NCI-H1694 (cell line): ENCODE measurements at places on chromosomes 2 and 18.

DNA sequence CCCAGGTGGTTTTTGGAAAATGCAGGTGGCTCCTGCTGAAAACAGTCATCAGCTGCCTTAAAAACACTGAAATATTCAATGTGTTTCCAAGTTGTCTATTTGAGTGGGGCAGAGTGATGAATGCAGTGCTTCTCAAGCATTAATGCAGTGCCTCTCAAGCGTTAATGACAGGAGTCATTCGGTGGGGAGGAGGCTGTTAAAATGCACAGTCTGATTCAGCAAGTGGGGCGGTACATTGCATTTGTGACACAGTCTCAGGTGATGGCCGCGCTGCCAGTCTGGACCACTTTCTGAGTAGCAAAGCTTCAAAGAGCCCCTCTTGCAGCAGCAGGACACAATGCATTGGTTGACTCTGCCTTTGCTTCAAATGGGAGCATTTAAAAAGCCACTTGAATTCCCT lies 231.4 kb upstream of the RGPD4 start:
- DNase-seq, result no peak

DNA sequence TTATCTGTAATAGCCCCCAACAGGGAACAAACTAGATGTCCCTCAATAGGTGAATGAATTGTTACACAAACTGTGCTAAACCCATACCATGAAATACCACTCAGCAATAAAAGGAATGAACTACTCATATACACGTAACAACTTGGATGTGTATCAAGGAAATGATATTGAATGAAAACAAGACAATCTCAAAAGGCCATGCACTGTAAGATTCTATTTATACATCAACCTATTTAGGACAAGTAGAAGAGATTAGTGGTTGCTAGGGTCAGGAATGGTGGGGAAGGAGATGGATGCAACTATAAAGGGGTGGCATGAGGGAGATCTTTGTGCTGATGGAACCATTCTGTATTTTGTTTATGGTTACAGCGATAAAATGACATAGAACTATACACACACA lies 47.1 kb downstream of the KANSL3 start:
- no peak for DNase-seq

- DNase-seq, result no peak
Observed at GRCh38 chr2:179005976-179006375, 44.0 kb downstream of the CCDC141 start.

DNA sequence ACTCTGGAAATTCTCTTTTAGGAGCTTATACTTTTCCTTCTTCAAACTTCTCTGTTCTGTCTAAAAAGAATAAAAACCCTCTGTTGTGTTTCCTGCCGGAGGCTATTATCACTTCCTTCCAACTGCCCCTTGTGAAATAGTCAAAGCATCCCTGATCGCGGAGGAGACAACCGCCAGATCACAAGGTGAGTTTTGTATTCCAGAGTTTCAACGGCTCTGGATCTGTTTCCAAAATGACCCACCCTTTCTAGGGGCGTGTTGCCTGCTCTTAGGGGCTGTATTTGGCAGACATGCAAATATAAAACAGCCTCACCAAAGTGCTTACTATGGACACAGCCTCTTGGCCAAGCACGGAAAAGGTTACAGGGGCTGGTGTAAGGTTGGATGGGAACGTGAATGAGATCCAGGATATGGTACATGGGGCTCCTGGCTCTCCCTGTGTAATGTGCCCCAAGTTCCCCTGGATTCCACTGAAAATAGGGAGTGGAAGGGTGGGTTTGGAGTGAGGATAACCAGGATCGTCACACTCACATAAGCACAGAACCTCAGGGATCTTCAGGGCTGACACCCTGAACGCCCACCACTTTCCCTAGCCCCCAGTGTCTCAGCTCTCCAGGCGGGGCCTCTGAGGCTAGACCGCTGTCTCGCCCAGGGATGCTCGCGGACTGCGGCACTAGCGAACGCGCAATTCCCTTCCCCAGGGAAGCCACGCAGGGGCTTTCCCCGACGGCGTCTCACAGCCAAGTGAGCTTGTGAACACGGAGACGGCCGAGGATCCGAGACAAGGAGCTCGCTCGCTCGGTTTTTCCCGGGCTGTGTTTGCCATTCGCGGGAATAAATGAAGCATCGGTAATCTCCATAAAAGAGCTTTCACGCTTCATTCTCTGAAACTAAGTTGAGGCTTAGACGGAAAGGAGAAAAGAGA lies 14.4 kb downstream of the EN1 start:
- DNase-seq, result no peak

GRCh38 chr2:39516347-39517101 lies 79.4 kb upstream of the MAP4K3 start:
- DNase-seq, result peak; percentile 92

- DNase-seq, result no peak
Observed at GRCh38 chr2:105371810-105372209, 27.0 kb downstream of the FHL2 start.

DNA sequence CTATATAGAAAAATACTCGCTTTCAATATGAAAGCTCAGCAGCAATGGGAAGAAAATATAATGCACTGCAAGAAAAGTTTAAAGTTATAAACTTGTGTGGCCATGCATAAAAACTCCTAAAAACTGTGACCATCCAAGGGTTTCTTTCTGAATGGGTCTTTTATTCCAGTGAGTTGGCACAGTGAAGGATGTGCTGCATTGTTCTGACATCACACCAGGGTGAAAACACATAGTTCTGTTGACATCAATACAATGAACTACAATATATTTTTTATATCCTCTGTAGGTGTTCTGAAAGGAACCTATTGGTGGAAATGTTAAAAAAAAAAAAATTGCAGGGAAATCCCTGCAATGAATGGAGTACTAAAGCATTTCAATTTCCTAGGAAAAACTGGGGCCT lies 80.2 kb downstream of the CDH20 start:
- no peak for DNase-seq

- DNase-seq, result no peak
Observed at GRCh38 chr2:161355983-161356382, 47.8 kb downstream of the PSMD14 start.

DNA sequence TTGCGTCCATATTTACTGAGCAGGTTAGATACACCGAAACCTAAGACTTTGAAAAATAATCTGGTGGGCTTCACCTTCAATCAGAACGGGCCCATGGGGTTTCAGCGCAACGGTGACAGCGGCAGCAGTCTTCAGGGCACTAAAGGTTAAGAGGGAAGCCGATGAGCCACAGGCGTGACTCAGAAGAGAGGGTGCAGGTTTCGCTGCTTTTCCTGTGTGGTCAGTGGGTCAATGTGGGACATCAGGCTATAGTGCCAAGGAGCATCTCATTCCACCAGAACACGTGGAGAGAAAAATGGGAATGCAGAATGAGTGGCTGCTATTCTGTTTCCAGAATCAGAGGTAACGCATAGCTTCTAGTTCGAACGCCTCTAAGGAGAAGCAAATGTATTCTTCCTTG lies 8.9 kb downstream of the PTGR3 start:
- DNase-seq, result no peak

- DNase-seq, result peak; percentile 23
Observed at GRCh38 chr2:147002256-147002655, 842.6 kb upstream of the ACVR2A start.

GRCh38 chr2:179460181-179460929 lies 195.7 kb upstream of the SESTD1 start:
- DNase-seq, result no peak

DNA sequence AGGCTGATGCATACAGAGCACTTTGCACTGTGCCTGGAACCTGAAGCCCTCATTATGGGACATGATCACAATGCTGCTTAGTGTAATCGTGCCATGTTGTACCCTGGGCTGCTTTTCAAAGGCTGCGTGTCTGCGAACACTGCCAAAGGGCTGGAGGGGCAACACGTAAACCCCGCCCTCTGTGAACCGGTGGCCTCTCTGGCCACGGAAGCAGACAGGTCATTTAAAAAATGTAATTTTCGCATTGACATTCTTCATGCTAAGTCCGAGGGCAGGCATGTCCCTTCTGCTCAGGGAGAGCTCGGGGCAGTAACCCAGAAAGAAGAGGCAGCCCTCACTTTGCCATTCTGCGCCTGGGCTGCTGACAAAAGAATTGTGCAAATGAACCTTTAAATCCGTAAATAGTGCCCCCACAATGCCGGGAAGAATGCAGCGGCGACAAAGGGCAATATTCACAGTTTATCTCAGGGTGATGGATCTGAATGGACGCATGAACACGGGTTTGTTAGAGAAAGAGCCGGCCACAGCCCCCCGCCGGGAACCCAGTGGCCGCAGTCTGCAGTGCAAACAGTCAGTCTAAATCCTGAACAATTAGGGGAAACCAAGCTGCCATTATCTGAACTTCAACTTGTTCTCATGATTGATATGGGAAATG lies 226.1 kb downstream of the MYCN start:
- DNase-seq, result no peak

- DNase-seq, result no peak
Observed at GRCh38 chr2:3296182-3296972, 81.2 kb downstream of the EIPR1 start.

DNA sequence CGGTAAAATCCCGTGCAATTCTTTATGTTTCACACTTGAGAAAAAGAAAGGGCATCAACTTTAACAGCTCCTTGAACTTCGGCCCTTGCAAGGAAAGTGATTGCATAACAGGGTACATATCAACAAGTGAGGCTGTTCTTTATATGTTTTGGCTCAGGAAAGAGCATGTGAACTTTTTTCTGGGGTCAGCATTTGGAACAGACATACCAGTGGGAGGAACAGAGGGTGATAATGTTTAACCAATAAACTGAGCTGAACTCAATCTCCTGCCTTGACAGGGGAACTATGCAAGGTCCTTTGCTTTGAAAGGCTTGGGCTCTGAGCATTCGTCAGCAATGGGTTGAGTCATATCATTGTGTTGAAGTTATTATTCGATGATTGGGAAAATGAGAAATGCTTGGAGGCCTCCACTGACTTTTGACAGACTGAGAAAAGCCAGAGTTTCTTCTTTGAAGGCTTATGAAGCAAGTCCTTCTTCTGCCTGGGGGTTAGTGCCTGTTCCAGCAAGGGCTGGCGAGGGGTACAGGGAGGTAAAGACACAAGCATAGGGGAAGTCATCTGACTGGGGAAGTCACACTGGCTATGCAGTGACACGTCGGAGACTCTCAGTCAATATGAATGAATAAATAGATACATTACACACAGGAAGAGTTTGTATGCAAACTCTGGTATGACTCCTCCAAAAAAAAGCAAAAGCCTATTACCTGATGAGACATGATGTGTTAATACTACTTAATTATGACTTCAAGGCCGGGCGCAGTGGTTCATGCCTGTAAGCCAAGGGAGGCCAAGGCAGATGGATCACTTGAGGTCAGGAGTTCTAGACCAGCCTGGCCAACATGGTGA lies 57.2 kb downstream of the CYB5A start:
- DNase-seq, result no peak

DNA sequence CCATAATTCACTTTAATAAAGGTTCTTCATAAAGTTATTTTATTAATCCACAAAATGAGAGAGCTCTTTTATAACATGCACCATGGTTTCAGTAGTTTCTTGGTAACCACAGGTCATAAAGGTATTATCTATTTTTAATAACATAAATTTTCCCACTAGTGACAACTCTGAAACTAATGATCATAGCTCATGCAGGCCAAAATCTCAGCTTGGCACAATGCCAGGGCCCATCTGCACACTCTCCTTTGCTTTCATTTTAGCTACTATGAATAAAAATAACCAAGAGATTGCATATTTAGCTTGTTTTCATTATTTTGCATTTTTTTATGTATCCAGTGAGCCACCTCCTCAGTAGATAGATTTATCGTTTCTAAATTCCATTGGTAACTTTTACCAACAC lies 691.8 kb upstream of the CHAC2 start:
- peak; percentile 20 for DNase-seq

DNA sequence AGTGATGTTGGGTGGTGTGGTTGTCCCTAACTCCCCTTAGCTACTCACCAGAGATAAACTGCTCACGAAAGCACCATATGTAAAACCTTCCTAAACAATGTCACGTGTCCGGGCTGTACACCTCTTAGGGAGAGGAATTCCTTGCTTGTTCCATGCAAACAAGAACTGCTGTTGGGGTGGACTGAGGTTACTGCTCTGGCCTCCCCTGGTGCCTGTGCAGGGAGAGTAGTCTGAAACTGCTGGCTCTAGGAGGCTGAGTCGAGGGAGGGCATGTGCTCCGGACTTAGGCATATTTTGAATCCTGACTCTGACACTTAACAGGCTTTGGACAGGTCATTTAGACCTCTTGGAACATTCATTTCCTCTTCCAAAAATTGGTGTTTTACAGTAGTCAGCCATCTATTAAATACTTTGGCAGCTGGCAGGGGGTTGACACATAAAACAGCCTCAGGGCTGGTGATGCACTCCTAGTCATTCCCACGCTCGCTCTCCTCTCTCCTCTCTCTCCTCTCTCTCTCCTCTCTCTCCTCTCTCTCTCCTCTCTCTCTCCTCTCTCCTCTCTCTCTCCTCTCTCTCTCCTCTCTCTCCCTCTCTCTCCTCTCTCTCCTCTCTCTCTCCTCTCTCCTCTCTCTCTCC lies 10.6 kb downstream of the THNSL2 start:
- DNase-seq, result no peak

- DNase-seq, result no peak
Observed at GRCh38 chr2:32423536-32423935, 66.7 kb downstream of the BIRC6 start.

DNA sequence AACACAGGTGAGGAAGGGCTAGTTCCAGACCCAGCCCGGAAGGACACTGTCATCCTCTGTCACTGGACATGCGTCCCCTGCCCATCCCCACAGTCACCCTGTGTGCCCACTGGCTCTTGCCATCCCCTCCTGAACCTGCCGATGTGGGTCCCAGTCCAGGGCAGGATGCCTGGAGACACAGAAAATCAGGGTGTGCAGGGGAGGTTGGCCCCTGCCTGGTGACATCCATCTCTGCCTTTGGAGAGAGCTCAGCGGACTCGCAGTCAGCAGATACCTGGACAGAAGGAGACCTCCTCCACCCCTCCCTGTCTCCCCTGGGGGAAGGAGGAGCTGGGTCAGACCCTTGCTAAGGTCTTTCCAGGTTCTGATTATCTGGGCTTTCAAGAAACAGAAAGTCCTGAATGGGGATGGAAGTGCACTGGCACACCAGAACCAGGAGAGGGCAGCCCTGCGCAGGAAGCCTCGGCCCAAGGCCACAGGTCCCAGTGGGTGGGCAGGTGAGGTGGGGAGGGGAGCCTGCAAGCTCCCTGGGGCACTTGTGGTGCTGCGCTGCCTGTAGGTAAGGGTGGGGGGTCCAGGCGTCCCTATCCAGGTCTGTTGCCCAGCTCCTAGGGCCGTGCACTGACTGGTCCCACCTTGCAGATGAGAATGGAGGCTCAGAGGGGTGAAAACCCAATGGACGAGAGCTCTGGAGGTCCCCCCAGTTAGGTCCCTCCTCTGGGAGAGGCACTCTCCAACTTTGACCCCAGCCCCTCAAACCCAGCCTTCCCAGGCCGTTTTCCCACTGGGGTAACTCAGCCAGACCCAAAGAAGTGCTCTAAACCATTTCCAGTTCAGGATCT lies 9.7 kb upstream of the OTOS start:
- peak; percentile 38 for DNase-seq

DNA sequence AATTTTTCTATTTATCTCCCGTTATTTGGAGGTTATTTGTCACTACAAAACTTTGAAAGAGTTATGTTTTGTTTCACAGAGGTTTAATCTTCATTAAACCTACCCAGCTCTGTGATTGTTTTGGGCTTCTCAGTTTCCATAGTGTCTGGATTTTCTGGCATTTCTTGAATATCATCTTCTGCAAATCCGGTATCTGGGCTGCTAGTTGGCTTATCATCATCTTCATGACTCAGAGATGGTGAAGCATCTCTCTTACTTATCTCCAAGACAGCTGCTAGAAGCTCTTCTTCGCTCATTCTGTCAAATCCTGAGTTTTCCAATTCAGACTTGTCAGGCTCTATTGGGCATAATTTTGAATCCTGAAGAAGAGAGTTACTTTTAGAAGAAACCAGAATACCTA lies 55.6 kb downstream of the VIL1 start:
- no peak for DNase-seq
